ENCODE measurements at places on chromosomes 7 and 10.

GRCh38 chr7:4531236-4531635 is 150.9 kb upstream of the FOXK1 start:
- DNase-seq: no peak

GRCh38 chr7:111029574-111030251 is 61.2 kb upstream of the LRRN3 start:
- DNase-seq: peak; percentile 49

GRCh38 chr10:129740532-129741279 is 223.4 kb downstream of the EBF3 start:
- DNase-seq: no peak

- no peak for DNase-seq
These were observed 8.3 kb upstream of the HYAL4 start for GRCh38 chr7:123836656-123837055.

GRCh38 chr7:134645935-134646334 is 718 bp upstream of the BPGM start:
- peak; percentile 22 for DNase-seq

GRCh38 chr10:74384615-74385183 is 233.7 kb downstream of the ADK start:
- DNase-seq: no peak

DNA sequence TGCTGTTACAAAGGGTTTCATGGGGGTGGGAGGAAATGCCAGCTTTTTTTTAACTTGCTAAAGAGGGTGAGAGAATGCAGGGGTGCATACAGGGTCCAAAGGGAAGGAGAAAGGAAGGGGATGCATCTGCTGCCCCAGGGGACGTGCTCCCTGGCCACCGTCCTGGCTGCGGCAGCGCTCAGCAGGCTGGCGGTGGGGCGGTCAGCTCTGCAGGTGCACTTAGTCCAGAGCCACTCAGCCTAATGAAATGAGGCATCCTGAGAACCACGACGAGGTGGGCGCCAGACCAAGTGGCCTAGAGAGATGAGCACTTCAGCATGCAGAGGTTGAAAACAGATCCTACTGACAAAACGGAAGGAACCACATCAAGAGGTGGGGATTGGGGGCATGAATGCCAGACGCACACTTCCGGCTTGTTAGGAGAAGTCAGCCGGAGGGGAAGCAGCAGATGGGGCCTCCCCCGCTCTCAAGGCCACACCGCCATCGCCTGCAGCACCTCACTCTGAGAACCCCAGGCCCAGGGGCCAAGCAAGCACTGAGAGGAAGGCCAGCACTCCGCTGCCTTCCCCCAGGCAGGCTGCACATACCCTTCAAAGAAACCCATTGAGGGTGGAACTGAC is 94.5 kb downstream of the MAD1L1 start:
- peak; percentile 71 for DNase-seq

GRCh38 chr7:66419210-66419609 is 209.5 kb upstream of the KCTD7 start:
- DNase-seq: no peak

- DNase-seq: no peak
These were observed 44.8 kb upstream of the SLC16A12 start for GRCh38 chr10:89580243-89580642.

GRCh38 chr7:140404565-140405065 is 757 bp downstream of the RAB19 start:
- no peak for DNase-seq

DNA sequence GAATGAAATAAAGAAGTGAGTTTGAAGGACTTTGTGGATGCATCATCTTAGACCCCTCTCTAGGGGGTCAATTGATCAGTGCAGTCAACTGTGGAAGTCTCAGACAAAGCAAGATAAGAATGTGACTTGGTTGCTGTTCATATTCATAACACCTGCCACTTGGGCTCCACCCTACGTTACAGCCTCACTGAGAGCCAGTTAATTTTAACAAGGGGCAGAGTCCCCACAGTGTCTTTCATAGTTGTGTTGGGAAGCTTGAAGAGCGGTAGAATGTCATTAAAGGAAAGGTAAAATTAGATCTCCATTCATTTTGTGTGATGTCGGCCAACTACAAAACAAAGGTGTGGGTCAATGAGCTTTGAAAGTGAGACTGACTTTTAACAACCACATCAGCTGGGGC is 442.1 kb upstream of the C7orf33 start:
- DNase-seq: no peak

DNA sequence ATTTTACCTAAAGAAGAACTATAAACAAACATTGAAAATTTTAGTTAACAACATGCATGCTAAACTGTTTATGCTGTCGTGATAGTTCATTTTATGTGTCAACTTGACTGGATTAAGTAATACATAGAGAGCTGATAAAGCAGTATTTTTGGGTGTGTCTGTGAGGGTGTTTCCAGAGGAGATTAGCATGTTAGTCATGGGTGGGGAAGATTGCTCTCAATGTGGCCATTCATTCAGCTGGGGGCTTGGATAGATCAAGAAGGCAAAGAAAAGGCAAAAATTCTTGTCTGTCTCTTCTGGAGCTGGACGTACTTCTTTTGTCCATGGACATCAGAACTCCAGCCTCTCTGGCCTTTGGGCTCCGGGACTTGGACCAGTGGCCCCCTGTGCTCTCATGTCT is 172.9 kb upstream of the SEMA3E start:
- DNase-seq: no peak

GRCh38 chr10:131630772-131631258 is 270.0 kb upstream of the PPP2R2D start:
- DNase-seq: no peak

GRCh38 chr10:111392159-111392558 is 315.3 kb downstream of the ADRA2A start:
- DNase-seq: no peak

- DNase-seq: no peak
These were observed 45.4 kb upstream of the MYO3A start for GRCh38 chr10:25888627-25889026.

GRCh38 chr10:114033566-114033965 is 10.1 kb upstream of the ADRB1 start:
- no peak for DNase-seq

DNA sequence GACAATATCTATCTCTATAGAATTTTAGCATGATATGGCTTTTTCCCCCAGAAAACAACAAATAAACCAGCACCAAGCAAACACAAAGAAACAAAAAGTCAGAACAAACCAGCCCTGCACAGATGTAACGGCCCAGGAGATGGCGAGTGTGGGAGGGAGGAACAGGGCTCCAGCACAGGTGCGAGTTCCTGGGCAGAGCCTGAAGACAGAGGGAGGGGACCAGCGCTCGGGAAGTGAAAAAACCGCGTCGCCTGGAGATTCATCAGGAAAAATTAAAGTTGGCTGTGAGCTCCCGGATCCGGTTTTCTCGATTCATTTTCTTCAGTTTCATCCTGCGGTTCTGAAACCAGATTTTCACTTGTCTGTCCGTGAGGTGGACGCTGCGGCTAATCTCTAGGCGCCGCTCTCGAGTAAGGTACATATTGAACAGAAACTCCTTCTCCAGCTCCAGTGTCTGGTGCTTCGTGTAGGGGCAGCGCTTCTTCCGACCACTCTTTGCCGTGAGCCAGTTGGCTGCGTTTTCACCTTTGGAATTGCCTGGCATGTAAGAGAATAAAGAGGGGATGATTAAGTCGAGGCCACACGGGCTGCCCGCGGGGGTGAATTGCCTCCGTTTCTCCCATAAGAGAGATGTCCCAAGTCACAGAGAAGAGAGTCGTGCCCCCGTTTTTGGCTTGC is 2.3 kb downstream of the HOXA10 start:
- no peak for DNase-seq

DNA sequence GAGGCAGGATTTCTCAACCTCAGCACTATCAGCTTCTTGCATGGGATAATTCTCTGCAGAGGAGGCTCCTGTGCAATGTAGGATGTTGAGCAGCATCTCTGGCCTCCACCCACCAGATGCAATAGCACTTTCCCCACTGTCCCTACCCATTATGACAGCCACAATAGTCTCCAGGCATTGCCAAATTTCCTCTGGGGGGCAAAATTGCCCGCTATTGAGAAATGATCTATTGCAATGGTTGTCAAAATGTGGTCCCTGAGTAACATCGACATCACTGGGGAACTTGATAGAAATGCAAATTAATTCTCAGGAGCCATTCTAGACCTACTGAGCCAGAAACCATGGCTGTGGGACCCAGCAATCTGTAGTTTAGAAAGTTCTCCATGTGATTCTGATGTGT is 7.0 kb downstream of the KCNK18 start:
- DNase-seq: no peak

DNA sequence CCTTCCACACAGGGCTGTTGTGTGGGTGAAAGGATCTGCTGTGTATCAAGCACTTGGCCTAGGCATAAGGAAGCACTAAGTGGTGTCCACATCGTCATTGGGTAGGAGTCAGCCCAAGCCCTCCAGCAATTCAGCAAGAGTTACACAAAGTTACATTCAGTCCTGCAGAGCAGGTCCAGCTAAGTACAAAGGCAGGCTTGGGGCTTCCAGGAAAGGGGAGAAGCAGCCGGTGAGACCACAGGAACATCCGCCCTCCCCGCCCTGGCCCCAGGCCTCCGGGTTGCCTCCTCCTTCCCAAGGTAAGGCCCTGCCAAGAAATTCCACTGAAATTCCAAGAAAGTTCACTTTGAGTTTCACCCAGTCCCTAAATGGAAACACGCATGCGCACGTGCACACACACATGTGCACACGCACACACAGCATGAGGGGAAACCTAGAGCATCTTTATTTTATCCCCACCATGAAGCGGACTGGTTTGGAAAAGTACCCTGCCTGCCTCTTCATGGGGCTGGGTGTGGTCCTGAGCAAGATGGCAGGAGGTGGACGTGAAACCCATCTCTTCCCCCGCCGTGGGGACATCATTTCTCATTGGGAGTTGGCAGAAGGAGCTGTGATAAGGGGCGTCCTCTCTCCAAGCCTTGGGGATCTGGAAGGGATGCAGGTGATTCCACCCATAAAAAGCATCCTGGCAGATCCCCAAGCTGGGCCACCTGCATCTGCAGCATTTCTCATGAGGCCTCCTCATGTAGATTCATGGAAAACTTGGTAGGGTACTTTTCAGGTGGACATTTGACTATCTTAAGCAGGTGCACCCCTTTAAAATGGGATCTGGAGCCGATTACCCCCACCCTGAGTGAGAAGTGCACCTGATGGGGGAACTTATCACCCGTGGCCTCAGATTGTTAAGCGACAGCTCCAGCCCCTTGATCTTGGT is 69.1 kb upstream of the NANOS1 start:
- no peak for DNase-seq

GRCh38 chr10:48758411-48758810 is 73.7 kb downstream of the WDFY4 start:
- DNase-seq: no peak

DNA sequence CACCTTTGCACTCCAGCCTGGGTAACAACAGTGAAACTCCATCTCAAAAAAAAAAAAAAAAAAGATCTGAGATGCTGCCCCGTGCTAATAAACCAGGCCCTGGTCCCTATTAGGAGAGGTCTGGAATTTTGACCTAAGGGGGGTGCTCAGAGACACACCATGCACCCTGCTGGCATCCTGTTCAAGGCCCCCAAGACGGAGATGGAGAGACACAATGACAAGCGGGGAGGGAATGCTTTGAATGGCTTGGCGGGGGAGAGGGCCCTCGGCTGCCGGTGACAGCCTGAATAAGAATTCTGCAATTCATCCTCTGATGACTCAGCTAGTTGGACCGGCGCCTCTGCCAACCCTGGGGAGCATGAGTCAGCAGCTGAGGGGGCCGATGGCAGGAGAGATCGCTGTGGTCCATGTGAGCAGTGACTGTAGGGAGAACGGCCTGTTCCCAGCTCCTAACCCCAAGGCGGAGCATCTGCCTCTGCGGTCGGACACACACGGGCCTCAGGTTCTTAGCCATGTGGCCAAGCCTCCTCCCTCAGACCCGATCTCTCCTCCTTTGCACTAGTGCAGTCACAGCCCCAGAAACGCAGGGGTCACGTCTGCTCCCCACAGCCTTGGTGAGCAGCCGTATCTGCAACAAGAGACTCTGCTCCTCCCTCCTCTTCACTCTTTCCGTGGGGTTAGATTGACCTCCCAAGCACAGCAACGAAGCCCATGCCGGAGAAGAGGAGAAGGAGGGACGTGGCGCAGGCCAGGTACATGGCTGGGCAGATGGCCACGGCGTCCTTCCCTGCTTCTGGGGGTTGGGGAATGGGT is 14.9 kb downstream of the TRIM56 start:
- no peak for DNase-seq

GRCh38 chr7:132576721-132577085 is 433 bp upstream of the PLXNA4 start:
- no peak for DNase-seq

- DNase-seq: no peak
These were observed 18.3 kb upstream of the RPA3 start for GRCh38 chr7:7736671-7737070.

GRCh38 chr7:94656658-94656924 is 658 bp upstream of the SGCE start:
- DNase-seq: no peak

DNA sequence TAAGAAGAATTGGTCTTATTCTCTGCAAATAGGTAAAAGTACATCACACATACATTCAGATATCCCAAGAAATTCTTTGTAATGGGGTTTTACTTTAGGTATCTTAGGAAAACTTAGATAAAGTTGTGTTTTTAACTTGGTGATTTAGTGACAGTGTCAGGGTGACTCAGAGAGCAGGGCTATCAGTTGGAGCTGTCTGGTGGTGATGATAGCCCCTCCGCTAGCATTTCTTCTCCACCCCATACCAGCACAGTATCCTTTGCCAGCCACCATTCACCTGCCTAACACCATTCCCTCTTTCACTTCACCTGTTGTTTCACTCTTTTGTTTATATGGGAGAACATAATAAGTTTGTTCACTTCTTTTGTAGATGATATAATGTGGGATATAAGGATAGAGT is 30.4 kb downstream of the VPS50 start:
- DNase-seq: no peak

GRCh38 chr10:132627666-132628531 is 90.3 kb downstream of the INPP5A start:
- no peak for DNase-seq

DNA sequence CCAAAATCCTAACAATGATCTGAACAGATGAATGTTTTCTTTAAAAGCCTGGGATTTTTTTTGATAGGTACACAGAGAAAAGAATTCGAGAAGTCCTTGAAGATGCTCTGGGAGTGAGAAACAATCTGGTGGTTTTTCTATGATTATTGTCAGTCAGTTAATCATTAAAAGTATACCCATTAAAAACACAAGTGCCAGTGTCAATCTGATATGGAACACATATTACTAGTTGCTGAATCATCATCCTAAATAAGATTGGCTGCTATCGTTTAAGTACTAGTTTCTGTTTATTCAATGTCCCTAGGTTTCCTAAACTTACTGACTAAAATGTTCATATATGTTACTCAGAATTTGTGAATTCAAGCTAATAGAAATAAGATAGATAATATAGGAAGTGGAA is 16.1 kb downstream of the COL28A1 start:
- no peak for DNase-seq

- DNase-seq: peak; percentile 95
These were observed 731 bp downstream of the LANCL2 start for GRCh38 chr7:55365675-55366460.
